ENCODE measurements at places on chromosomes 6 and 20. TPM values are rescaled to one million over a fixed set of nuclear protein-coding genes. Genes with fewer than 3 reads are reported as not detected.

Gene C6orf120
- total RNA-seq: 34.2 TPM

Gene IL17F
- total RNA-seq: not detected

Gene MLN
- not detected for total RNA-seq

Gene DLK2
- 0.18 TPM for total RNA-seq

Gene BTN3A1
- total RNA-seq: 7.1 TPM

Gene GMPR
- total RNA-seq: 1.8 TPM

Gene LTB
- not detected for total RNA-seq

Gene HMGA1
- total RNA-seq: 528 TPM

Gene VWA7
- 0.74 TPM for total RNA-seq

Gene TUBB2B
- total RNA-seq: 93.2 TPM

Gene KIF6
- 0.46 TPM for total RNA-seq

Gene RNF144B
- 23.2 TPM for total RNA-seq

Gene BEND6
- 0.97 TPM for total RNA-seq

Gene TNFRSF6B
- total RNA-seq: not detected

Gene UST
- 23.2 TPM for total RNA-seq

Gene COMMD7
- total RNA-seq: 73.7 TPM

Gene CST3
- total RNA-seq: 40.6 TPM

Gene LGSN
- total RNA-seq: not detected

Gene LY6G6C
- 0.28 TPM for total RNA-seq

Gene ARG1
- total RNA-seq: not detected

Gene OPN5
- 12.1 TPM for total RNA-seq

Gene HCK
- 0.54 TPM for total RNA-seq

Gene BHLHE23
- not detected for total RNA-seq

Gene PRELID3B
- total RNA-seq: 40.2 TPM

Gene POM121L2
- 1.3 TPM for total RNA-seq
